Smooth muscle cell of the umbilical artery (primary cell): ENCODE measurements at places on chromosomes 1 and 21. TPM values are rescaled to one million over a fixed set of nuclear protein-coding genes. Genes with fewer than 3 reads are reported as not detected.

The TMEM52 gene
- total RNA-seq, result 0.32 TPM in 1 of 2 replicates, not detected in the other

The TRMT13 gene
- total RNA-seq, result 12.8 and 18.5 TPM in 2 replicates

The PFDN2 gene
- 45.1 and 49.0 TPM in 2 replicates for total RNA-seq

The RIPK4 gene
- total RNA-seq, result under 0.01 and 0.28 TPM in 2 replicates

The THEM5 gene
- not detected in 2 replicates for total RNA-seq

The CLDN17 gene
- not detected in 2 replicates for total RNA-seq

The SYT2 gene
- total RNA-seq, result not detected in 2 replicates

The CPLANE2 gene
- total RNA-seq, result 8.0 and 13.7 TPM in 2 replicates

The KCNJ6 gene
- 0.30 TPM in 1 of 2 replicates, not detected in the other for total RNA-seq
